CD4-positive, alpha-beta memory T cell (primary cell): ENCODE measurements at places on chromosomes 7 and 10.

- DNase-seq, result no peak
Measured at GRCh38 chr10:120688928-120689327, 162.2 kb upstream of the WDR11 start.

DNA sequence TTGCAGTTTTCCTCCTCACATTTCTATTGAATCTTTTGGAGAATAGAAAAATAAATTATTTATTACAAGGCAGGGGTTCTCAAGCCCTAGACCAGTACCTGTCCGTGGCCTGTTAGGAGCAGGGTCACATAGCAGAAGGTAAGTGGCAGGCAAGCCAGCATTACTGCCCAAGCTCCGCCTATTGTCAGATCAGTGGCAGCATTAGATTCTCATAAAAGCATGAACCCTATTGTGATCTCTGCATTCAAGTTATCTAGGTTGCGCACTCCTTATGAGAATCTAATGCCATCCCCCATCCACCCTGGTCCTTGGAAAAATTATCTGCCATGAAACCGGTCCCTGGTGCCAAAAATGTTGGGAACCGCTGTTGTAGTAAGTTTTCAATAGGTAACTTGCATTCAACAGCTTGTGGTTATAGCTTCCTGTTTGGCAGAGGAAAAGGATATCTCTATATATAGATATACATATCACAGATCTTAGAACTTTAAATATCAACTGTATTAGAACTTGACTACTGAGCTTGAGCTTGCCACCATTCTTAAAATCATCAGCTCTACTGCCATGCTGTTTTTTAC lies 165.1 kb downstream of the AHR start:
- DNase-seq, result no peak

DNA sequence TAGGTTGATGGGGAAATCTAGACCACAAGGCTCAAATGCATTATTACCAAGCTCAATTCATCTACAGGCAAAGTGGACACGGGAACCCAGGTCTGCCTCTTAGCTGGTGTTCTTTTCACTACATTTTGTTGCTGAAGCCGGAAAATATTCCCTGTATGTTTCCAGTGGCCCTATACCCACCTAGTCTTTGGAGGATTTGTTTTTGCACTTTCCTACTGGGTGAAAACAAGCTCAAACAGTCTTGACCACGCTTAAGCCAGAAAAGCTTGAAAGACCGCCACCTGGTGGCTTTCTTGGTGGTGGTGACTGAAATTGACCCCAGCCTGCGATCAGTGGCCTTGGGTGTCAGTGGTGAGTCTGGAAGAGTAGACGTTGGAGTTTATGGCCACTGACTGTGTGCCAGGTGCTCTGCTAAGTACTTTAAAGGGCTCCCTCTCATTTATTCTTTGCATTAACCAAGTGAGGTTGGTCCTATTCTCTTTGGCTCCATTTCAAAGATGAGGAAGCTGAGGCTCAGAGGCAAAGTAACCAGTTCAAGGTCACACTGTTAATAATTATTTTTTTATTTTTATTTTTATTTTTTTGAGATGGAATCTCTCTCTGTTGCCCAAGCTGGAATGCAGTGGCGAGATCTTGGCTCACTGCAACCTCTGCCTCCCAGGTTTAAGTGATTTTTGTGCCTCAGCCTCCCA lies 11.1 kb upstream of the CRTAC1 start:
- no peak for DNase-seq

- DNase-seq, result no peak
Measured at GRCh38 chr10:90319188-90319914, 538.5 kb downstream of the HTR7 start.

- no peak for DNase-seq
Measured at GRCh38 chr10:48400129-48400849, 93.8 kb downstream of the MAPK8 start.

GRCh38 chr10:35412900-35413491 lies 76.7 kb downstream of the CCNY start:
- no peak for DNase-seq

- no peak for DNase-seq
Measured at GRCh38 chr7:113636727-113637421, 281.9 kb downstream of the PPP1R3A start.

DNA sequence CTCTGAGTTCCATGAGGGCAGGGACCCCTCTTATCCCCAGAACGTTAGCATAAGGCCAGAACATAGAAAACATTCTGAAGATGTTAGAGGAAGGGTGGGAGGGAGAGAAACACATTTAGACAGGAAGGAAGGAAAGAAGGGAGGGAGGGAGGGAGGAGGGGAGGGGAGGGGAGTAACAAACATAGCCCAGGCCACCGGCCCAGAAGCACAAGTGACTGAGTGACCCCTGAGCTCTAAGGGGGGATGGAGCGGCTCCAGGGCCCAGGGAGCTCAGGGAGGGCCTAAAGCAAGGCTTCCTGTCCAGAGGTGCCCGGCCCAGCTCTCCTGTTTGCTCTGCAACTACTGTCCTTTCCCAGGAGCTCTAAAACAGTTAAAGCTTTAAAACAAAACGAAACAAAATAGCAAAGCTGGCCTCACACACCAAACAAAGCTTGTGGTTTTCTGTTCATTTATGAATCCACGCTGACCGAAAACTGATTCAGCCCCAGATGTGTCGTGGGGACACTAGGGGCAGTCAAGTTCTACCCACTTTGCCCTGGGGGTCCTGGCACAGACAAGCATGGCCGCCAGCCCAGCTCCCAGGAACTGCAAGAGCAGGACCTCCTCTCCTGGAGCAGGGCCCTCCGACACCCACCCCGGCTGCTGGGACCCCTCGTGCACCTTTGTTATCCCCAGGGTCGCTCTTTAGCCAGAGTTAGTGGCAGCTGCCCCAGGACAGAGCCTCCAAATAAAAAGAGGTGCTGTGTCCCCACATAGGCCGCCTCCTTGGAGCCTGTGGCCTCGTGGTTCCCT lies 496.2 kb upstream of the FOXK1 start:
- DNase-seq, result no peak

DNA sequence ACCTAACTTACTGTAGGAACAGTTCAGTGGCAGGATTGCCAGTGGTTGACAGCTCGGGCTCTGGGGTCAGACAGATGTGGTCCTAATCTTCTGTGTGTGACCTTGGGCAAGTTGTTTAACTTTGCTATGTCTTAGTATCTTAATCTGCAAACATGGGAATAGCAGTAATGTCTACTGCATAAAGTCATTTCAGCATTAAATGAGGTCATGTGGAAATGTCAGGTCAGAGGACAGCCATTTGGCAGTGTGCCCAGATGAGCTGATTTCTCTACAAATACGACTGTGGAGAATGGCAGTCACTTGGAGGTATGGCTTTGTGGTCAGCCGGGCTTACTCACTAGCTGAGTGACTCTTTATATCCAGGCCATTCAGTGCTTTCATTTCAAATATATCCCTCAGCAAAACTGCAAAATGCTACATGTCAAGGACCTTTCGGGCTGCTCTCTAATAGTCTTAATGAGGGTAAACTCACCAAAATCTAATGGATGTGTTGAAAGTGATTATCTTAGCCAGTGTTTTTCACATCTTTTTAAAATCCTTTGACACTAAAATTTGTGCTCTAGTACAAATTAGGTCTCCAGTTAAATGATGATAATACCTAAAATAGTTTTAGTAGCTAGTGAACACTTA lies 171.4 kb downstream of the ST7 start:
- no peak for DNase-seq

DNA sequence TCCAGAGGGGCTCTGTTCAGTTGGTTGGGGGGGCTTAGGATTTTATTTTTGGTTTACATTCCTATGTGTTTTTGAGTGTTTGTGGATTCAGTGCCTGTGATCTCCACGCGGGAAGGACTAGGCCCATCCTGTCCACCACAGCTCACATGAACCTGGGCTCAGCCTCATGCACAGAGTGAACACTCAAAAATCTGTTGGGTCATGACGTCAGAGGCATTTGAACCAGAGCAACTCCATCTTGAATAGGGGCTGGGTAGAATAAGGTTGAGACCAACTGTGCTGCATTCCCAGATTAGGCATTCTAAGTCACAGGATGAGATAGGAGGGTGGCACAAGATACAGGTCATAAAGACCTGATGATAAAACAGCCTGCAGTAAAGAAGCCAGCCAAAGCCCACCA lies 133.3 kb downstream of the RAMP3 start:
- DNase-seq, result no peak

DNA sequence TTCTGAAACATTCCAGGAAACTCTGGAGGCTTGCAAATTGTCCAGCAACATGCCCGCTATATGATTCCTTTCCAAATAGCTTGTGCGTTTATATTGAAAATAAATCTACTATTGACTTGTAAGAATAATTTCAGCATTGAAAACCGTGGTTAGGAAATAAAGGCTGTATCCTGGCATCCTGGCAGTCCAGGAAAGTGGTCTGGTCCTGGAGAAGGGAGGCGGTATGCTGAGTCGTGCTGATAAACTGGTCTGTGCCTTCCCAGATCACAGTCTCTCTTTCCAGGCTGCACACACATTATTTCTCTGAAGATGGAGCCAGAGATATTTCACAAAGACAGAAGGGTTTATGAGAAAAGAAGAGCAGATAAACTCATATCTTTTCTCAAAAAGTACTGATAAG lies 350.1 kb upstream of the COBL start:
- DNase-seq, result no peak

DNA sequence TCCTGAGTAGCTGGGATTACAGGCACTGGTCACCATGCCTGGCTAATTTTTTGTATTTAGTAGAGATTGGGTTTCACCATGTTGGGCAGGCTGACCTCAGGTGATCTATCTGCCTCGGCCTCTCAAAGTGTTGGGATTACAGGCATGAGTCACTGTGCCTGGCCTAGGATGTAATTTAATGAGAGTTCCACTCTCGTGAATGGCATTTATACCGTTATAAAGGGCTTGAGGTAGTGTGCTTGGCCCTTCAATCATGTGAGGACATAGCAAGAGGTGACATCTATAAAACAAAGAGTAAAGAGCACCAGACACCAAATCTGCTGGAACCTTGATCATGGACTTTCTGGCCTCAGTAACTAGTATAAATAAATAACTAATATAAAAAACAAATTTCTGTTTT lies 93.5 kb upstream of the PPP1R9A start:
- no peak for DNase-seq

GRCh38 chr7:150313367-150313809 lies 9.8 kb upstream of the LRRC61 start:
- no peak for DNase-seq

DNA sequence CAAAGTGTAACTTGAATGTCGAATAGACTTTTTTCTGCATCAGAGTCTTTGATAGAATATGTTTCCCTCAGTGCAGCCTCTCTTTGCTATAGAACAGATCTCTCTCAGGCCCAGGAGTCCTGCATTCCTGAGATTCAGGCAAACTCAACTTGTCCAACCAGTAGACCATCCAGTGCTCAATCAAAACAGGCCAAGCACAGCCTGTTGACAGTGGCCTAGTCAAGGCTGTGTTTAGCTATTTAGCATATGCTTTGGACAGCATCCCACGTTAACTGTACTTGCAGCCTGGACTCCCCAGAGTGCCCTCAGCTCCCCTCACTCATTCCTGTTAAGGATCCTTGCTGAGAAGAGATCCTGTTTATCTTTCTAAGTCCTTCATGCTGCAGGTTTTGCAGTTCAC lies 16.3 kb downstream of the OR6V1 start:
- DNase-seq, result no peak

DNA sequence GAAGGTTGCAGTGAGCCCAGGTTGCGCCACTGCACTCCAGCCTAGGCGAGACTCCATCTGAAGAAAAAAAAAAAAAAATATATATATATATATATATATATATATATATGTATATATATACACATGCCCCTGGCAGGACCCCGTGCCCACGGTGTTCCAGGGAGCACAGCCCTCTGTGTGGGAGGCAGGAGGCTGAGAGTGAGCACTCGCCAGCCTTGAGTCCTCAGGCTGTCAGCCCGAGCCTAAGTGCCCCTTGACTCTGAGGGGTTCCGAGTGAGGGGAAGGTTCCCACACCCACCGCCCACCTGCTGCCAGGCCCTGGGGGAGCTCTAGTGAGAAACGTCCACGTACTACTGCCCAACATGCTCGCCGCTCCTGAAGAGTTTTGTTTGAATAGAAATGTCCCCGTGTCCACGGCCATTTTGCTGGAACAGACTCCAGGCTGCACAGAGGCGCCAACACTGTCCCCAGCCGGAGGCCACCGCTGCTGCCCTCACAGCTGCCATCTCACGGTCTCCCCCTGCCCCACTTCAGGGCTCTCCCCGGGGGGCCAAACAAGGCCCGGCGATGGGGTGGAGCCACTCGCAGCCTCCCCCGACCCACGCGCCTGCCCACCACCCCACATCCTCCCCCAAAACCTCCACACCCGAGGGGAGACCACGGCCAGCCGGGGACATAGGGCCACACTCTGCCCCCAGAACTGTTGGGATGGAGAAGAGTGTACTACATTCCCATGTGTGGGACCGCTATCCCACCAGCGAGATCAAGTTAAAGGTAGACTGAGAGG lies 62.8 kb upstream of the EBF3 start:
- no peak for DNase-seq

GRCh38 chr10:34768972-34769330 lies 46.1 kb downstream of the PARD3 start:
- no peak for DNase-seq

DNA sequence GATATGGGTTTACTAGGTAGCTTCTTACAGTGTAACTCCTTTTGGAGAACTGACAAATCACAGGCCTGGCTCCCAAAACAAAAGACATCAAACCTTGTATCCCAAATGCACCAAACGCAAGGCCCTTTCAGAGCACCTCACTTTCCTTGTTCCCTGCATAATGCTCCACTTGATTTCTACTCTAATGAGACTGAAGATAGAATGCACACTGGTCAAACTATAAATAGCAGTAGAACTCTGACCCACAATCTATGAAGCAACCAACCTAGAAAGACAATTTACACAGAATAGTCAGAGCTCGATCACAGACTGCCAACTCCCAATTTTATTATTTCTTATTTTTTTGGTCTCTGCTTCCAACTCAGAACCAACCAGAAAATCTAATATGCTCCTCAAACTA lies 214.4 kb downstream of the CACNA2D1 start:
- DNase-seq, result no peak

DNA sequence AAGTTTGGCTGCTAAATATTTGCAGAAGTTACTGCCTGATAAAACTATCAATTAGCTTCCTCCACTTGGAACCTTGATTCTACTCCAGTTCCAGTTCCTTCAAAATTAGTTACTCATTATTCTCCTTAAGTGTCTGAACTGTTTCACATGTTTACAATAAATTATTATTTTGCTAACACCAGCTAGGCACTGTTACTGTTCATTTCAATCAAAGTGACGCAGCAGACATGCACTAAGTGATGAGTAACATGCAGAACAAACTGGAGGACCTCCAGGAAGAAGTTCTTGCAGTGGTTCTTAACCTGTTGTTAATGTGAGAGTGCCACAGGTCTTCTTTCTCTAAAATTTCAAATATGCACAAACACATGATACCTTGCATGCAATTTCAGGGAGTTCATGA lies 491.8 kb upstream of the SEMA3A start:
- no peak for DNase-seq

- DNase-seq, result no peak
Measured at GRCh38 chr10:125605167-125605566, 77.8 kb downstream of the TEX36 start.
